NCI-H69 (cell line): ENCODE measurements at places on chromosomes 3 and 15.

DNA sequence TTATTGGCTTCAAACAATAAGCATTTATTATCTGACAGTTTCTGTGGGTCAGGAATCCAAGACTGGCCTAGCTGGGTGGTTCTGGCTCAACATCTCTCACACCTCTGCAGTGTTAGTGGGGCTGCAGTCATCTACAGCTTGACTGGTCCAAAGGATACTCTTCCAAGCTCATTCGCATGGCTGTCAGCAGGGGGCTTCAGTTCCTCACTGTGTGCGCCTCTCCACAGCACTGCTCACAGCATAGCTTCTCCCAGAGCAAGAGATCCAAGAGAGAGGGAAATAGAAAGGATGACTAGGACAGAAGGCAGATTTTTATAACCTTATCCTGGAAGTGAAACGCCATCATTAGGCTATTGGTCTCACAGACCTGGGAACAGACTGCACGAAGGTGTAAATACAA lies 64.2 kb downstream of the MAGI1 start:
- DNase-seq = no peak

DNA sequence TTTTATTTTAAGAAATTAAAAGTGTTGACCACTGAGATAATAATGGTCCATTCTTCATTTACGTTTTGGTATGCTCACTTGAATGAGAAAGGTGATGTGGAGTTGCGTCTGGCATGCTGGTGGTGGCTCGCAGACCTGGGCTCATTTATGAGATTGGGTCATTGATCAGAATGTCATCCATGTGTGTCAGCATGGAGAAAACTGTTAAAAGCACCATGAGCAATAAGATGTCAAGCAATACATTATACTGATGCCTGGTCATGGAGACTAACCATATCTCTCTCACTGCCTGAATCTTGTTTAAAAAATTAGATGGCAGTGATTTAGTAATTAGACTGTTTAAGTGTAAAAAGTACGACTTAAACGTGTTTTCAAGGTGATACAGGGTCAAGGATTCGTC lies 503.4 kb upstream of the SEMA6D start:
- DNase-seq = peak; percentile 70

GRCh38 chr3:184472723-184473428 lies 88.7 kb upstream of the EPHB3 start:
- no peak for DNase-seq

DNA sequence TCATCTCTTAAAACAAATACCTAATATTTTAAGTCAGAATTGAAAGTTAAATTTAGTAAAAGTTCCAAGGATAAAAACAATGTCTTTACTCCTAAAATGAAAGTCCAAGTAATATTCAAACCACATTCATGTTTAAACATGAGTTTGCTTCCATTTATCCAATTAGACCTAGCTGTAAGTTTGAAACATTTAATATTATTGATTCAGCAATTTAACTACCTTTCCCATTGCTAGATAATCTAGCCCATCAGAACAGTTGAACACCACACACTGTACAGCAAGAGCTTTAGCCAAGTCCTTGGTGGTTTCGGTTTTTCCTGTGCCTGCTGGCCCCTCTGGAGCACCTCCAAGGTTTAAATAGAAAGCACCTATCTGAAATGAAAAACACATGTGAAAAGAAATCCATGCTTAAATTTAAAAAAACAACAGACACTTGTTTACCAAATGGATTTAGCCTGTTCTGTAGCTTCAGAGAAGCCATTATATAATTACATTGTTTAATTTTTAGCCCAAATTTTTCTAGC lies 97.8 kb downstream of the DNAH12 start:
- no peak for DNase-seq

- DNase-seq = no peak
These were observed 4.4 kb downstream of the LAMP3 start for GRCh38 chr3:183158113-183158512.

DNA sequence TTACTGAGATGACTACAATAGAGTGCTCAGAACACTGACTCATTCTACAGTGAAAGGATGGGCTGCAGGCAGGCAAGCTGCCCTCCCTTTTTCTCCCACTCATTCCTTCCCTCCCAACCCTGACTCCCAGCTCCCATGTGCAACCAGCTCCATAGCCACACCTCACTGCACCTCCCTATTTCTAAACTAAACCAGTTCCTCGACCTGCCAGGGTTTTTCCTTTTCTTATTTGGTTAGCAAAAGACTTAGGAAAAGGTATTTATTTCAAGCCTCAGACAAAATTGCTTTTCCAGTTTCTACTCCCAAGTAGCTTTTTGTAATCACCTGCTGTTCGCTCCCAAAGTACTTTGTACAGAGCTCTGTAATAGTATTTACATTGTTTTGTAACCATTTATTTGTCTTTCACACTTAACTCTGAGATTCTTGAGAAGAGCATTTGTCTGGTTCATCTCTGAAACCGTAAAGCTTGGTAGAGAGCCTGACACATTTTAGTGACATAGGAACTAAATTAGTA lies 2.2 kb downstream of the AADAC start:
- DNase-seq = peak; percentile 52

GRCh38 chr3:131608741-131609140 lies 106.0 kb upstream of the MRPL3 start:
- no peak for DNase-seq

DNA sequence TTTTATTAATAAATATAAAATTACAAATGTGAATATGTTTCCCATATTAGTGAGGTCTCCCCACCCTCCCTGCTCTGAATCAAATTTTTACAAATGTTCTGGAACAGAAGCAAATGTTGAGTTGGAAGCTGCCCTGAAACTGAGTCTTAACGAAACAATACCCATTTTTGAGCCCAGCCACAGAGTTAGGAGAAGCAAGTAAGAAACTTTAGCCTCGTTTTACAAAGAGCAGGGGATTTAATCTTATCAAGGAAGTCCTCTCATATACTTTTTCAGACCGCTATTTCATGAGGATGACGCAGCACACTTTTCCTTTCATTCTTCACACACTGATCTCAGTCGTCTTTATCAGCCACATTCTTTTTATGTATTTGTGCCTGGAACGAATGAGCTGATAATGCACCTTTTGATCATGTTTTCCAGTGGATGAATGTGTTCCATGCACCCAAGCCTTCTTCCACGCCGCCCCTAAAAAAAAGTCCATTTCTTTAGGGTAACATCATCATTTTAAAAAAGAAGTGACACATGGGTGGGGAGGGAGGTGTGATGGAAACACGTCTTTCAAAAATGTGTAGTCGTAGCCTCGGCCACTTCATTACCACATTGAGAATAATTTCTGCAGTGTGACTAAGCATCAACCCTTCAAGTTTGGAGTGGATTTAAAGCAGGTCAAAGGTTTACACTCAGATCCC lies 48.1 kb downstream of the SETMAR start:
- no peak for DNase-seq

GRCh38 chr3:4228295-4228694 lies 74.9 kb upstream of the SETMAR start:
- DNase-seq = peak; percentile 10

DNA sequence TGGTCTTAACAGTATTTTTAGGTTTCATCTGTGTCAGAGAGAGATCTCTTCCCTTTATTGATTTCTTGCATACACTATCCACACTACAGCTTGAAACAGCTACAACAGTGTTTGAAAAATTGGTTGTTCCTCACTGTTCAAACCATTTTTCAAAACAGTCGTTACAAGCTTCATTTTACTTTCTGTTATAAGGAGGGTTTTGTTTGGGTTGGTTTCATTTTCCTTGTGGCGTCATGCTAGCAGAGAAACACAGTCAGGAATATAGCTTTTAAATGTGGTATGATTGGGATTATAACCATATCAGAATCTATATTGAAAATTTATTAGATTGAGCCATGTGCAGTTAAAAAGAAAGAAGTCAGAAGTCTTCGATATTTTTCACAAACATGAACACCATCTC lies 400.6 kb downstream of the ZBTB20 start:
- DNase-seq = no peak

GRCh38 chr3:192092388-192093005 lies 631.5 kb downstream of the PYDC2 start:
- no peak for DNase-seq

DNA sequence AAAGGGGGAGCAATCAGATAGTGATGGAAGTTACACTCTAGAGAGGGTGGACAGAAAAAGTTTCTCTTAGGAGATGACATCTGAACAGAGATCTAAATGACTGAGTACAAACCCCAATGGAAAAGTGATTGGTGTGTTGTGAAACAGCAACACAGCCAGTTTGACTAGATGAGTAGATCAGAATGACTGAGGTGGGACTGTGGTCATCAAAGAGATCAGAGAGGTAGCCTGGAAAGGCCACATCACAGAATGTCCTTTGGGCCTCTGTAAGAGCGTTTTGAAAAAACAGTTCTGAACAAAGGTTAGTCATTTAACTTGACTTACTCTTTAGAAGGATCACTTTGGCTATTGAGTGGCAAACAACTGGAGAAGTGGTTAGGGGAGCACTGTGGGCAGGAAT lies 10.6 kb downstream of the LRRC58 start:
- DNase-seq = no peak

DNA sequence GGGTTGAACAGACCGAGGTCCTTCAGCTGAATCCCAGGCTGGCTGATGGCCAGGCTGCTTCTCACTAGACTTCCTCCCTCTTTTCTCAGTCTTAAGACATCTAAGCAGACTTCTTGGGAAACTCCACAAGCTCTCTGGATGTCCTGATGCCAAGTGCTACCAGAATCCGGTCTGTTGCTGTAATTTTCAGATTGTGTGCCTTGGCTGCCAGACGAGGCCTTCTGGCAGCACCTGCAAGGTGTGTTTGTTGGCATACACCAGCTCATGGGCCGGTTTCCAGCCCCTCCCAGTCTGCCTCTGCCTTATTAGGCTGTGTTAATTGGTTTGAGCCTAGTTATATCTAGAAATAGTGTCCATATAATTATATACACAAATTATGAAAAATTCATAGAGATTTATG lies 120.6 kb downstream of the TNIK start:
- no peak for DNase-seq

GRCh38 chr3:196624067-196624790 lies 15.3 kb upstream of the NRROS start:
- no peak for DNase-seq

DNA sequence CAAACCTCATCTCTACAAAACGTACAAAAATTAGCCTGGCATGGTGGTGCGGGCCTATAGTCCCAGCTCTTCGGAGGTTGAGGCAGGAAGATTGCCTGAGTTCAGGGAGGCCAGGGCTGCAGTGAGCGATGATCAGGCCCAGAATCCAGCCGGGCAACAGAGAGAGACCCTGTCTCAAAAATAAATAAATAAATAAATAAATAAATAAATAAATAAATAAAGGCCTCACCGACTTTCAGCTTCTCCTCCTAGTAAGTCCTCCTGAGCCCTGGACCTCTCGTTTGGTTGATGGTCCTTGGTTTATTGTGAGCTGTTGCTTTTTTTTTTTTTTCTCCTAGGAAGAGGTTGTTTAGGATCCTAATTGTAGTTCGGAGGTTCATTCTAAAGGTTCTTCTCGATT lies 25.1 kb downstream of the WDR73 start:
- no peak for DNase-seq
